ENCODE measurements at places on chromosomes 13 and 19.

- no peak for DNase-seq
Measured at GRCh38 chr19:33488826-33489225, 32.8 kb downstream of the PEPD start.

GRCh38 chr19:14107581-14108461 lies 9.7 kb downstream of the PRKACA start:
- DNase-seq, result no peak

DNA sequence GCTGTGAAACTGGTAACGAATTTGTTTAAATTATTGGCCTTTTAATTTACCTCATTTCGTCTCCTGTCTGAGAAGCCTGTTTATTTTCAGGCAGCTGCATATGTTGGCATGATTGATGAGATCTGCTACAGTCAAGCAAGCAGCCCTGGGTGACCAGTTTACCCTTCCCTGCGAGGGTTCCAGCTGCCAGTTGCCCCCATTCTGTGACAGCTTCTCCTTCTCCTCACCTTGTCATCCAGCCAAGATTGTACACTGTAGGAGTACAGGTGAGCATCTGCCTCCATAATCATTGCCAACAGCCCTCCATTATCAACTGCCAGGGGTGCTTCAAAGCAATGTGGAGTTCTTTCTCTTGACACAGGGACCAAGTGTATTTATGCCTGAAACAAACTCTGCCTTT lies 1979.9 kb upstream of the PRR20A start:
- no peak for DNase-seq

DNA sequence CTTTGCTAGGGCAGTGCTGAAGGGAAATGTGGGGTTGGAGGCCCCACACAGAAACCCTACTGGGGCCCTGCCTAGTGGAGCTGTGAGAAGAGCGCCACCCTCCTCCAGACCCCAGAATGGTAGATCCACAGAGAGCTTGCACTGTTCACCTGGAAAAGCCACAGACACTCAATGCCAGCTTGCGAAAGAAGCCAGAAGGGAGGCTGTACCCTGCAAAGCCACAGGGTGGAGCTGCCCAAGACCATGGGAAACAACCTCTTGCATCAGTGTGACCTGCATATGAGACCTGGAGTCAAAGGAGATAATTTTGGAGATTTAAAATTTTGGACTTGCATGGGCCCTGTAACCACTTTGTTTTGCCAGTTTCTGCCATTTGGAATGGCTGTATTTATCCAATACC lies 615.4 kb upstream of the MIR17HG start:
- DNase-seq, result no peak

GRCh38 chr13:113064534-113065405 lies 40.8 kb upstream of the F7 start:
- DNase-seq, result no peak

GRCh38 chr19:16899566-16900075 lies 10.8 kb downstream of the F2RL3 start:
- peak; percentile 63 for DNase-seq

DNA sequence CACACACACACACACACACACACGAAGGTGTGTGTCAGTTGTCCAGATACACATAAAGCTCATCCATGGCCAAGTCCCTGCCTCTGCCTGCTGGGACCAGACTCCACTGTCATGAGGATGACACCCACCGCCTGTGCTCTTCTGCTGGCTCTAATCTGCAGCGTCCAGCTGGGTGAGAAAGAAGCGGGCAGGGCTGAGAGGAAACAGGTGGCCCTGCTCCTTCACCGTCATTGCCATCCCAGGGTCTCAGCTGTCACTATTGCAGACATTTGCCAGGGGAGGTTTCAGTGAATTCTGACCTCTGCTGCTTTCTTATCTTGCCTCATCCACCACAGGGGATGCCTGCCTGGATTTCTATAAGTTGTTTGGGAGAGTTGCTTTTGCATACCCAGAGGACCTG lies 31.4 kb downstream of the SCGB2B2 start:
- DNase-seq, result no peak

GRCh38 chr19:48418317-48419064 lies 25.0 kb downstream of the GRIN2D start:
- DNase-seq, result no peak

- DNase-seq, result no peak
Measured at GRCh38 chr13:35716186-35716585, 239.7 kb upstream of the MAB21L1 start.

DNA sequence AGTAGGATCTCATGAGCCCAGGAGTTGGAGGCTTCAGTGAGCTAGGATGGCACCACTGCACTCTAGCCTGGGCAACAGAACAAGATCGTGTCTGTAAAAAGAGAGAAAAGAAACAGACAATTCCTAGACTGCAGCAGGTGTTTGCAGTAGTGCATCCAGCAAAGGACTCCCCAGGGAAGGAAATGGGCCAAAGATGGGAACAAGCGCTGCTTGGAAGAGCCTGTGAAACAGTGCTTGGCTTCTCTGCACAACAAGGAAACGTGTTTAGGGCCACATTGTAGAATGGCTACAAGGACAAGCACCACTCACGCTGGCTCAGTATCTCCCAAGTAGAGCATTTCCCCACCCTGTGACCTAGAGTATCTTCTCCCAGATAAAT lies 35.5 kb upstream of the LDLR start:
- DNase-seq, result no peak

DNA sequence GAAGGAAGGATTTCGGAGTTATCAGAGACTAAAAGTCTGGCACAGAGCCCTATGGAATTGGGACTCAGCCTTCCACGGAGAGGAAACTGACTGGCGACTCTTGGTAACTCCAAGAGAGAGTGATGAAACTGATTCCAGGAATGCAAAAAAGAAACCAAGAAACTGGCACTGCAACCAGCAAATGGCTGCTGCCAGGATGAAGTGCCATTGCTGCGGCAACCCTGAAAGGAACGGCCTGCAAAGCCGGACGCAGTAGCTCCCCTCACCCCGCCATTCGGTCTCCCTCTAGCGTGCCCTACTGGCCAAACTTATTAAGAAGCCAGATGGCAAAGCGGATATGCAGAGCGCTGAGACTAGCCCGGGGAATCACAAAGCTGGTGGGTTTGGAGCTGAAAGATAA lies 236.0 kb downstream of the PCDH9 start:
- DNase-seq, result peak; percentile 26

GRCh38 chr13:30880151-30880855 lies 25.8 kb upstream of the MEDAG start:
- DNase-seq, result no peak

- no peak for DNase-seq
Measured at GRCh38 chr13:48188131-48188530, 44.9 kb upstream of the ITM2B start.

GRCh38 chr13:109720758-109721184 lies 65.6 kb downstream of the IRS2 start:
- DNase-seq, result no peak

DNA sequence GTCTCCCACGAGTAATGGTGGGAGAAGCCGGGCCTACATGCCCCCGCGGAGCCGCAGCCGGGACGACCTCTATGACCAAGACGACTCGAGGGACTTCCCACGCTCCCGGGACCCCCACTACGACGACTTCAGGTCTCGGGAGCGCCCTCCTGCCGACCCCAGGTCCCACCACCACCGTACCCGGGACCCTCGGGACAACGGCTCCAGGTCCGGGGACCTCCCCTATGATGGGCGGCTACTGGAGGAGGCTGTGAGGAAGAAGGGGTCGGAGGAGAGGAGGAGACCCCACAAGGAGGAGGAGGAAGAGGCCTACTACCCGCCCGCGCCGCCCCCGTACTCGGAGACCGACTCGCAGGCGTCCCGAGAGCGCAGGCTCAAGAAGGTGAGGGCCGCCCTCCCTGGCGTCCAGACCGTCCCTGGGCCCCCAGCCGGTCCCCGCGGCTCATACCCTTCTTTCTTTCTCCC lies 1.4 kb upstream of the USF2 start:
- DNase-seq, result peak; percentile 67

- no peak for DNase-seq
Measured at GRCh38 chr13:98503175-98504028, 73.5 kb downstream of the STK24 start.

DNA sequence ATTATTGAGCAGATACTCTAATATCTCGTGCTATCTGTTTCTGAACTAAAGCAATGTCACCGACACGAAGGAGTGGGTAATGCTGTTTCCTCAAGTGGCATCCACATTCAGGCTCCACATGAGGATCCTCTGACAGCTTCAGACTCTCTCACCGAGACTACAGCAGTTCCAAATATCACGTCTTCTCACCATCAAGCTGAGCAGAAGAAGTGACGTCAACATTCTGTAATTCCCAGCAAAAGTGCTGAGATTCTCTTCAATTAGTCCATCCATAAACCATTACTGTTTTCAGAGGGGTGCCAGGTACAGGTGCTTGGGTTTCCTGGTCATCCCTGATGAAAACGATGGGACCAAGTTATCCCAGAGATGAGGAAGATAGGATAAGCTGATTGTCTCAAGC lies 110.0 kb upstream of the DACH1 start:
- DNase-seq, result no peak

GRCh38 chr19:8973501-8974091 lies 36.6 kb downstream of the MUC16 start:
- DNase-seq, result no peak

GRCh38 chr13:52118595-52118994 lies 10.3 kb downstream of the NEK5 start:
- DNase-seq, result no peak

Data from activated naive CD8-positive, alpha-beta T cell treated with anti-CD3 and anti-CD28 coated beads, Interleukin-2, amount 10 ng/mL, durations not matched to agents 7 days and 5 days (primary cell).